Activated T-helper 1 cell treated with anti-CD3 and anti-CD28 coated beads, Interleukin-12 subunit alpha, Interleukin-12 subunit beta, Interleukin-2, Interleukin-4 antibody, amounts not matched to agents 30 ng/mL and 10 ng/mL and 1 ng/mL, durations not matched to agents 14 hours and 24 hours and 36 hours (primary cell): ENCODE measurements at places on chromosomes 3 and 15. TPM values are rescaled to one million over a fixed set of nuclear protein-coding genes. Genes with fewer than 3 reads are reported as not detected.

Gene SLC28A2
- total RNA-seq, result not detected in 2 replicates

GRCh38 chr3:37183976-37184375 lies 9.6 kb upstream of the LRRFIP2 start:
- DNase-seq, result no peak
- no peak overlapping the region for H3K4me3 ChIP-seq
- H3K27me3 ChIP-seq, result no peaks in the 10 kb centered on the region
- H3K36me3 ChIP-seq, result no peaks in the 10 kb centered on the region

GRCh38 chr3:29011966-29012365 lies 268.9 kb upstream of the RBMS3 start:
- H3K36me3 ChIP-seq, result no peaks in the 10 kb centered on the region
- no peak overlapping the region for H3K27ac ChIP-seq
- no peak for DNase-seq
- no peaks in the 10 kb centered on the region for H3K27me3 ChIP-seq
- no peak overlapping the region for H3K4me3 ChIP-seq

- H3K27ac ChIP-seq, result no peak overlapping the region
- peaks cover 6% of the 10 kb centered on the region for H3K27me3 ChIP-seq
- no peak overlapping the region for H3K4me3 ChIP-seq
- H3K4me1 ChIP-seq, result peaks cover 20% of the 10 kb centered on the region
Measured at GRCh38 chr3:107907996-107908395, 182.8 kb downstream of the CD47 start.

DNA sequence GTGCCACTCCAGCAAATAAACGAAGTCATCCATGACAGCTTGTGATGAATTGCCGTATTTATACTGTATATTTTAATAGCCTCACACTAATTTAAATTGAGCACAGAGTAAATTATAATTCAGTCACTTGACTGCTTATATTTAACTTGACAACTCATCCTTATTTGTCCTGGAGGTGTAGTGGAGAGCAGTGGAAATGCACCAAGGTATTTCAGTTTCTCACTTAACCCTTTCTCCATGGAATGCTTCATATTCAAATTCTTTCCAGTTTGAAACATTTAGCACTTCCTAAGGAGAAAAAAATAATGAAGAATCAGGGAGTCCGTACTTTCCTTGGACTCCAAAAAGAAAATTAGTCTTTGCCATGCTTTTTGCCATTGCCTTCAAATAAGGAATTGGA lies 99.0 kb downstream of the MAP2K5 start:
- peaks cover 4% of the 10 kb centered on the region for H3K36me3 ChIP-seq
- no peak for DNase-seq
- H3K4me1 ChIP-seq, result no peaks in the 10 kb centered on the region
- no peak overlapping the region for H3K4me3 ChIP-seq
- H3K27me3 ChIP-seq, result no peaks in the 10 kb centered on the region
- no peak overlapping the region for H3K27ac ChIP-seq

DNA sequence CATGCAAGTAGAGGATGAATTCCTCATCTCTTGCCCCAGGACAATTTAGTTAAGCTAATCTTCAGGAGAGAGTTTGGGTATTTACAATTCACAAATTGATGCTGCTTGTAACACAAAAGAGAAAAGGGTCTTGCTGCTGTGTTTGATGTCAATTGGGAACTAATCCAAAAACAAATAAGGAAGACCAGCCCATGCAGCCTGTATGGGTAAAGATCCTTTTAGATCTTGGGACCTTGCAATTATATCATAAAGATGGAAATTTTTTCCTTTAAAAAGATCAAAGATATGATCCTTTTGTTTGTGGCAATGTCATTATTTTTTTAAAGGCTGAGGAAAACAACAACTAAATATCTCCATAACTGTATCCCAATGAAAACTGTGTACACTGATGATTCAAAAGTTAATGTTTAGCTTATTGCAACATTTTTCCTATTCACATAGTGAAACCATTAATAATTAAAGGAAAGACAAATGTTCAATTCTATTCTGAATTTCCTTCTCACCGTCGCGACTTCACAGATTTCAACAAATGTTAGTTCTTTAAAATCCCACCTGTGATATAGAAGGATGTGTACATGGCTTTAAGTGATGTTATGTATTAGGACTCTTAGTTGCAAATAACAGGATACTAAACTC lies 40.2 kb downstream of the TMEM212 start:
- no peak for DNase-seq
- H3K27me3 ChIP-seq, result peaks cover 12% of the 10 kb centered on the region
- H3K27ac ChIP-seq, result no peak overlapping the region
- no peak overlapping the region for H3K4me3 ChIP-seq
- H3K4me1 ChIP-seq, result no peaks in the 10 kb centered on the region
- H3K36me3 ChIP-seq, result no peaks in the 10 kb centered on the region

DNA sequence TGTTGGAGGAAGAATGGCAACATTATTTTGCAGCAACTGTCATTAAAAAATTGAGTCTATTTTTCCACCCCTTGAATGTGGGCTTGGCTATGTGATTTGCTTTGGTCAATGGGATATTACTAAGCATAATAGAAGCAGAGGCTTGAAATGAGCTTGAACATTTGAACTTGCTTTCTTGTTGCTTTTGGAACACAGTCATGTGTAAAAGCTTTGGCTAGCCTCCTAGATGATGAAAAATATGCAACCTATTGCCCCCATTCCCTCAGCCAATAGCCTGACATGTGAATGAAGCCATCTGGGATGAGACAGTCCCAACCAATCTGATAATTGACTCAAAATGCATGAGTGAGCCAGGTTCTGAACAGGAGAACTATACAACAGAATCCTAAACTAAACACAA lies 78.4 kb downstream of the PLSCR2 start:
- no peak overlapping the region for H3K4me3 ChIP-seq
- no peak overlapping the region for H3K27ac ChIP-seq
- H3K4me1 ChIP-seq, result no peaks in the 10 kb centered on the region
- peaks cover 1% of the 10 kb centered on the region for H3K27me3 ChIP-seq
- DNase-seq, result no peak
- H3K36me3 ChIP-seq, result no peaks in the 10 kb centered on the region

Gene COPG1
- total RNA-seq, result 157 and 160 TPM in 2 replicates

Gene MCF2L2
- 4.1 and 6.1 TPM in 2 replicates for total RNA-seq

- no peak overlapping the region for H3K27ac ChIP-seq
- H3K36me3 ChIP-seq, result no peaks in the 10 kb centered on the region
- no peaks in the 10 kb centered on the region for H3K4me1 ChIP-seq
- H3K4me3 ChIP-seq, result no peak overlapping the region
Measured at GRCh38 chr3:190385731-190386688, 2.0 kb upstream of the CLDN16 start.

GRCh38 chr3:197460002-197460401 lies 95.8 kb downstream of the BDH1 start:
- H3K27ac ChIP-seq, result no peak overlapping the region
- H3K36me3 ChIP-seq, result no peaks in the 10 kb centered on the region
- no peak overlapping the region for H3K4me3 ChIP-seq

DNA sequence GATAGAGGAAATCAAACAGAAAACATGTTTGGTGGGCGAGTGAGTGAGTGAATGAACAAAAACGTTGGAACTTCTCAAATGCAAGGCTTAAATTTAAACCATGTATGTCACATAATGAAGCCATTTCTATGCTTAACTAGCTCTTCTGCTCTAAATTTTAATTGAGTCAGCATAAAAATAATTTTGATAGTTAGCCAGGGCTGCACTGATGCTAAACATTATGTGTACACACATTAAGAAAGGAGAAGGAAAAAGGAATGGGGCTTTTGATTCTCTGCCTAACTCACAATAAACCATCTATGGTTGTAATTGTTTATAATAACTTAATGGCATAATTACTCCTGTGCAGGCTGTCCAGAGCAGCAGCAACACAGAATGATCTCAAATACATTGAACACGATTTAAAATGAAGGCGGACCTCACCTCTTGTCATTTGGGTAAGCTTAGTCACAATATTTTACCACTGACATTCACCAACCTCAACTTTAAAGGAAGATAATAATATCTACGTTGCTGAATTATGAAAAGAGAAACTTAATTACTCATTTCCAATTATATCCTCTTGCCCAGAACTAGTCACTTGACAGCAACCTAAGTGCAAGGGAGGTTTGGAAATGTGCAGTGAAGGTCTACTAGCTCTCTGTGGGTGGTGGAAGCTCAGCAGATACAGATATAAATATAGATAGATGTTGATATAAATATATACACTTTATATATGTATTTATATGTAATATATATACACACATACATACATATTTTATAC lies 318.4 kb upstream of the TRIM42 start:
- H3K4me1 ChIP-seq, result no peaks in the 10 kb centered on the region
- no peaks in the 10 kb centered on the region for H3K36me3 ChIP-seq
- DNase-seq, result no peak
- no peak overlapping the region for H3K27ac ChIP-seq

GRCh38 chr3:164507886-164508285 lies 570.4 kb downstream of the SI start:
- no peaks in the 10 kb centered on the region for H3K4me1 ChIP-seq
- DNase-seq, result no peak
- H3K36me3 ChIP-seq, result no peaks in the 10 kb centered on the region
- no peaks in the 10 kb centered on the region for H3K27me3 ChIP-seq
- no peak overlapping the region for H3K4me3 ChIP-seq

Gene CLDN16
- not detected in 2 replicates for total RNA-seq

GRCh38 chr3:136546720-136547119 lies 205.5 kb downstream of the STAG1 start:
- no peak for DNase-seq
- no peaks in the 10 kb centered on the region for H3K4me1 ChIP-seq
- H3K27me3 ChIP-seq, result no peaks in the 10 kb centered on the region
- no peak overlapping the region for H3K4me3 ChIP-seq
- peaks cover 7% of the 10 kb centered on the region for H3K36me3 ChIP-seq

- no peaks in the 10 kb centered on the region for H3K36me3 ChIP-seq
- no peaks in the 10 kb centered on the region for H3K27me3 ChIP-seq
- H3K4me1 ChIP-seq, result no peaks in the 10 kb centered on the region
- no peak for DNase-seq
Measured at GRCh38 chr3:20787005-20787404, 601.0 kb upstream of the SGO1 start.

- H3K4me3 ChIP-seq, result peak within 1 kb of the TSS; percentile 100
- peak; percentile 83 for DNase-seq
- peak within 1 kb of the TSS; percentile 99 for H3K27ac ChIP-seq
- peaks cover 48% of the 10 kb centered on the region for H3K4me1 ChIP-seq
Measured at GRCh38 chr3:58332575-58333188, at the start of gene PXK. Gene PXK (plus strand): TSS chr3:58332892. CDS start chr3:58332989, 97 bp downstream.

DNA sequence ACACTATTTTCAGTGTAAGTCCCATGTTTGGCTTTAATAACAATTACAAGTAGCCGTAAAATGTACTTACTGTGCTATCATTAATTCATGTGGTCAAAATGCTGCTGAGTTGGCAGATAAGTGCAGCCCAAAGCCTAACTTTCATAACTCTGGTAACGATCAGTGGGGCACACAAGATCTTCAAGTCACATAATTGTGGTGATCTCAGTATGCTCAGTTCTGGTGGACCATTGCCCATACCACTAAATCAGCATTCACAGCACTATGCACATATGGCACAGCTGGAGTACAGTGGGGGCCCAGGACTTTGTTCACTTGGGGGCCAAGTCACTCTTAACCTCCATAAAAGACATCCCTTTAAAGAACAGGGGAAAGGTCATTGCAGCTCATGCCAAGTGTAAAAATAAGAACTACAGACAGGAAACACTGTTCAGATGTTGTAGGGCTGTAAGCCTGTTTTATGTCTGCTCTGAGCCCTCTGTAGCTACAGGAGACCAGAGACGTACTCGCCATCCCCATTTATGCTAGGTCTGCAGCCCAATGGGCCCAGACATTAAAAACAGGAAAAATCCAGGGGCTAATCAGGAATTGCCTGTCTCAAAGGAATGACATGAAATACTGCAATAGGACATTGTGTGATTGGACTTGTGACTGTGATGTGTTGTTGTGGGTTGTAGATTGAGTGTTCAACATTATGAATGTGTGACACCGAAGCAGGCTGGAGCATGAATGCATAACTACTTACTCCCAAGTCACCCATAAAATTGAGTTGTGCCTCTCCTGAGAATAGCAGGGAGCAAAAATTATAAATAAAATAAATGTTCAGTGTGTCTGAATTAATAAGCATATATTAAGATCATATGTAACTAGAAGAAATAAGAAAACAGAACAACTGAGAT lies 282.5 kb upstream of the EPHA3 start:
- H3K4me1 ChIP-seq, result no peaks in the 10 kb centered on the region
- no peak overlapping the region for H3K4me3 ChIP-seq
- H3K27ac ChIP-seq, result no peak overlapping the region
- H3K27me3 ChIP-seq, result no peaks in the 10 kb centered on the region
- H3K36me3 ChIP-seq, result no peaks in the 10 kb centered on the region
